ENCODE measurements at places on chromosomes 12 and 14.

DNA sequence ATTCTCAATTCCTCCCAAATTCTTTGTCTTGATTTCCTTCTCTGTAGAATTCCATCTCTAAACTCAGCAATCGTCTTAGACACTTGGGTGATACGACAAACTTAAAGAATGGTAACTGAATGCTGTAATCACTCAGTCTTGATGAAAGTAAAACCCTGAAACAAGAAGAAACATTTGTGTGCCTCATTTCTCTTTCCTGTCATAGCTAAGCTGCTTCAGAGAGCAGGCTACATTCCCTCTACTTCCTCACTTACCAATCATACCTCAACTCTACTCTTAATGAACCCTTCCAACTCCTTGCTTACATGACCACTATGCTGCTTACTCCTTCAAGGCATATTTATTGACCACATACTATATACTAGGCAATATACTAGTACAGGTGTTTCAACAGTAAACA lies 8.3 kb downstream of the MAP4K5 start:
- DNase-seq, result no peak

DNA sequence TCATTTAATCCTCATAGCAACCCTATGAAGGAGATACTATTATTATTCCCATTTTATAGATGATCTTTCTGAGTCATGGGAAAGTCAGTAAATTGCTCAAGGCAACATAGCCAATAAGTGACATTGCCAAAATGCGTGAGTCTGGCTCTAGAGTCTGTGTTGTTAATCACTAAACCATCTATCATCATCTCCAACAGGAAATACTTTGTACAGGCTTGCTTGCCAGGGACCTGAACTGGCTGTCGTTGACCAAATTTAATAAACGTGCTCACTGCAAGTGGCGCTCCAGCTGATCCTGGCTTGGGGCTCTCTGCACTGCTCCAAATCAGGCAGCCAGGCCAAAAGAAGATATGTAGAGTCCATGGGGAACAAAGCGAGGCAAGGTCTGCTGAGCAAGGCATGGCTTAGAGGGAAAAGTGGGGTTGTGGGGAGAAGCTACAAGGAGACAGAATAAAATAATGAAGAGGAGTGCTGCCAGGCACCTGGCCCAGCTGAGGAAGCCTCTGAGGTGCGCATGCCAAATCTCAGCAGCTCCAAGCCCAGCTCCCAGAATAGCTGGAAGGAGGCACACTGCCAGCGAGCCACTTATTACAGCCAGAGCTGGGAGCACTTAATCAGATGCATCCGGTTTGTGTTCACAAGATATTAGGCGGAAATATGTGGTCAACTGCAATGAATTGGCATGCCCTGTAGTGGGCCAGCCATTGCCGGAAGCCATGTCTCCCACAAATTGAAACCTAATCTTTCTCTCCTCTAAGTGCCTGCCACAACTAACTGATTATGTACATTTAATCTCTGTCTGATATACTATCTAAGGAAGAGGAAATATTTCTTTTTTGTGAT lies 43.3 kb upstream of the PTPRO start:
- DNase-seq, result no peak

DNA sequence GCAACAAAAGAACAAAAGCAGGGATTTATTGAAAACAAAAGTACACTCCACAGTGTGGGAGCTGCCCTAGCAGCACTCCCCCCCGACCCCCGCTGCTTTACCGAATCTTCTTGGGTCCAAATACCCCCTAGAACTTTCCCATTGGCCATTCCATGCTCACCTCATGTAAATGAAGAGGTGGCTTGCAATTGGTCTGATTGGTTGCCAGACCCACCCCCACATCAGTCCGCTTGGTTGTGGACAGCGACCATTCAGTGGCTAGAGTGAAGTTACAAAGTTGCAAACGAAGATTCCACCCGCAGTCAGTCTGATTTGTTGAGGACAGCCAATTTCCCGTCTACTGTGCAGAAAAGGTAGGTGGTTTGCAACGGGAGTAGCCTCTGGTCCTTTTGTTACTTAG lies 3.9 kb downstream of the STYX start:
- DNase-seq, result no peak

GRCh38 chr14:55731881-55732498 lies 152.0 kb downstream of the KTN1 start:
- DNase-seq, result peak; percentile 22

DNA sequence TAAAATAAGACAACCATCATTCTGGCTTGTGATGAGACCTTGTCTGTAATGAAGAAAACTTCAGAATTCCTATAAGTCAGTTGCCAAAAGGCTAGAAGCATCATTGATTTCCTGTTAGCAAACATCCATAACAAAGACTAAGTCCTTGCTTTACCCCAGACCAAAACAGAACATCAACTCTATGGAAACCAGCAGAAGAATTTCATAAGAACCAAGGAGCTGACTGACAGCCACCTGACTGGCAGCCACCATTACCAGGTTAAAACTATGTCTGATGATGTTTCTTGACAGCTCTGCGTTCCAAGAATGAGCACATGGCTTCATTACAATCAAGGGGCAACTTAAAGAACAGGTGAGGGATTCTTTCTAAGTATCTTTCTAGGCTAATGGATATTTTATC lies 29.3 kb downstream of the HECTD4 start:
- no peak for DNase-seq

DNA sequence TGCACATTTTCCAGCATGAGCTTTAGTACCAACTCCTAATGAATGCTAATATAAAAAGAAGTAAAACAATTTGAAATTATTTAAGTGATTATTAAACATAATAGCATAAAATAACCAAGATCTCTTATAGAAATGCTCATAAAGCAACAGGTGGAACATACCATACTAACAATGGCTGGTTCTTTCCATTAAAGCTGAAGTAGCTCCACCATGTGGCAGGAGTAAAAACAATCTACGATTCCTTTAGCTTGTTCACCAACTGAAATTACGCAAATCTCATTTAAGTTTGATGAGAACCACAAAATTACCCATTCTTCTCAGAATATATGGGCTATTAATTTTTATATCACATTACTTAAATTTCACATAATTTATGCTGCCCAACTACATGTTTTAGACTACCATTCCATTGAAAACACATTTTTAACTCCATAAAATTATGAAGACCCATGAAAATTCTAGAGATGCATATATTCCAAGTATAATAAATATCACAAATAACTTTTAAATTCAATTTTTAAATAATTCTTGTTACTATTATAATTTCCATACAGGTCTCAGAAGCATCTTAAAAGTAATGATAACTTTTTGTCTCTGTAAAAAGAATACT lies 213.6 kb downstream of the DAD1 start:
- DNase-seq, result no peak

DNA sequence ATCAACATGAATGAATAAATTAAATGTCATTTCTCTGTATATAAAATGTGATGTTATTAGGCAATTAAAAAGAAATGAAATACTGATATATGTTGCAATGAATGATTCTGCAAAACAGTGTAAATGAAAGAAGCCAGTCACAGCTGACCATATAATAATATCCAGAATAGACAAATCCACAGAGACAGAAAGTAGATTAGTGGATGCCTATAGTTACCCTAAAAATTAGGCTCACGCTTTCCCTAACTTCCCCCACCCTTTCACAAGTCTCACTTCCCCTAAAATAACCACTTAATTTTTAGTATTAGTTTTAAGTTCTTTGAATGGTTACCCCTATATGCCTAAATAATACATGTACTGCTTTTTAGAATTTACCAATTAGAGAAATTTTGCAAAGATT lies 348.9 kb upstream of the FAR2 start:
- no peak for DNase-seq

GRCh38 chr12:4138051-4138450 lies 135.5 kb upstream of the CCND2 start:
- DNase-seq, result no peak

DNA sequence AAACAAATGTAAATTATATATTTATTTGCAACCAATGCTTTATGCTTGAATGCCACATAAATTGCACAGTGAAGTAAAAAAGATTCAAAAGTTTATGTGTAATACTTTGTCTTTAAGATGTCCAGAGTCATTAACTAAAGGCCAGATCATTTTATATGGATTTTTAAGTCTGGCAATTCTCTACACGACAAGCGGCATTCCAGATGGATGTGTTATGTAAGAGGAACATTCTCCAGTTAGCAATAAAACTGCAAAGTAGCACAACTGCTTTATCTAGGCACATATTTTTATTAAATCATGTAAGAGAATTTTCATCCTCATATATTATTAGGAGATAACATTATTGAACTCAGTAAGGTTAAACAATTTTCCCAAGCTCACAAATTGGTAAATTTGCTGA lies 1717.7 kb upstream of the SEL1L start:
- no peak for DNase-seq

DNA sequence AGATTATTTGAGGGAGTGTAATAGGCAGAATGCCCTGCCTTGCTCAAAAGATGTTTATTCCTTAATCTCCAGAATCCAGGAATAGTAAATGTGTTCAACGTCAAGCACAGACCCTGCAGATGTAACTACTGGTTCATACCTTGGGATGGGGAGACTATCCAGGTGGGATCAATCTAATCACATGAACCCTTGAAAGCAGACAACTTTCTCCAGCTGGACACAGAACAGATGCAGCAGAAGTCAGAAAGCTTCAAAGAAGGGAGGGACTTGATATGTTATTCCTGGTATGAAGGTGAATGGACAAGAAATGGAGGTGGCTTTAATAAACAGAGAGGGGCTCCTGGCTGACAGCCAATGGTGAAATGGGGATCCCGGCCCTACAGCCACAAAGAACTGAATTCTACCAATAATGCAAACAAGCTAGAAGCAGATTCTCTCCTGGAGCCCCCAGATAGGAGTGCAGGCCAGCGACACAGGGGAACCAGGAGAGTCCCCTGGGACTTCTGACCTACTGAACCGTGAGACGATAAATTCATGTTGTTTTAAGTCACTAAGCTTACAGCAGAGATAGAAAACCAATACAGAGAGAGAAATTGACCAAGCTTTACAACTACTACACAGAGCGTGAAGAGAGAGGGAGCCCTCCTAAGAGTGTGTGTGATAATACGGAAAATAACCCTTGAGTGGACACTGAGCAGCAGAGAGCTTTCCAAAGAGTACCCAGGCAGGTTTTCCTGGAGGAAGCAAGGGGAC lies 133.5 kb upstream of the TMEM132C start:
- no peak for DNase-seq

DNA sequence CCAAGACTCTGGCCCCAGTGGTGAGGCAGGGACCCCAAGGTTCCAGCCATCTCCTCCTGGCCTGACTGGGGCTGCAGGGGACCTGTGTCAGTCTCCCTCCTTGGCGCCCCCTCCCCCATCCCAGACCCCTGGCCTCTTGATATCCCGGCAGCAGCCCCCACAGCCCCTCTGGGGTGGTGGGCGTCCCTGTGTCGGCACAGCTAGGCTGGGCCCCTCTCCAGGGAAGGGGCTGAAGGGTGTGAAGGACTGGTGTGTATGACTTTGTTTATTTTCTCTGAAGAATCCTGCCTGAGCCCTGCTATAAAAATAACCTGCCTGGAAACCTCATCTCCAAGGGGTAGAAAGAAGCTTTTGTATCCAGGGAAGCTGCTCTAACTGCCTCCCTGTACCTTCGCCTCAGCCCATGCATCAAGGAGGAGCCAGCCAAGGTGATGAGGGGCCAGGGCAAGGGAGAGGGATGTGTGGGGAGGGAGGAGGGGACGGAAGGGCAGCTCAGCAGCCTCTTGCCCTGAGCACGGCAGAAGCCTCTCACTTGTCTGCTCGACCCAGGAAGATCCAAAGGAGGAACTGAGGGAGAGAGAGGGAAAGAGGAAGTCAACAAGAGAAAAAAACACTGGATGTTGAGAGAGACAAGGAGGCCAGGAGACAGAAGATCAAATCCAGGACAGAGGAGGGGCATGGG lies 25.4 kb upstream of the COL2A1 start:
- no peak for DNase-seq
